Testis (tissue), 5 donors: ENCODE measurements at places on chromosomes 2 and 18.

DNA sequence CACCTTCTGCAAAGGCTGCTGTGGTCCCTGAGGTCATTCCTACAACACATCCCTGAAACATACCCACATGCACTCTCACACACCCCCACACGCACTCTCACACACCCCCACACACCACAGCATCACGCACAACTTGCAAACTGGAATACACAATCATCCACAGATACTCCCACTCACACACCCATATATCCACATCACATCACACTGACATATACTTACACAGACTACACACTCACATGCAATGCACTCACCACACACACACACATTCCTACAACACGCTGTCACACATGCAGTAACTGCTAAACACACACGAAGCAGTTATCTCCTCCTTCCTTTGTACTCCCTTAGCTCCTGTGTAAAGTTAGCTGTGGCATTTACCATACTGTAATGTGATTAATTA is 57.1 kb upstream of the PKDCC start:
- DNase-seq = no peak

DNA sequence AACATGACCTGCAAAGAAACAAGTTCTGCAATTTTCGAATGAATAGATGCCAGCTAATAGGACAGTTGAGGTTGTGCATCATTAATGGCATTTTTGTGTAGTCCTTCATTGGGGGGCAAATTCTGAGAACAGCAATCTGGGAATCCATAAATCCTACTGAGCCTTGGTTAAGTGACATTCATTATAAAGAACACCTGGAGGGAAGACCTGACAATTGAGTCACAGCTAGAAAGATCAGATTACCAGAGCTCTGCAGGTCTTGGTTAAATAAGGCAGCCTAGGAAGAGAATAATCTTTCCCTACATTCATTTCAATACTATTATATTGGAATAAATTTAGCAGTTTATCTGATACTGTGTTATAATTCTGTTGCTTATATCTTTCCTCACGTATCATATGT is 14.3 kb downstream of the KCNH7 start:
- no peak for DNase-seq

DNA sequence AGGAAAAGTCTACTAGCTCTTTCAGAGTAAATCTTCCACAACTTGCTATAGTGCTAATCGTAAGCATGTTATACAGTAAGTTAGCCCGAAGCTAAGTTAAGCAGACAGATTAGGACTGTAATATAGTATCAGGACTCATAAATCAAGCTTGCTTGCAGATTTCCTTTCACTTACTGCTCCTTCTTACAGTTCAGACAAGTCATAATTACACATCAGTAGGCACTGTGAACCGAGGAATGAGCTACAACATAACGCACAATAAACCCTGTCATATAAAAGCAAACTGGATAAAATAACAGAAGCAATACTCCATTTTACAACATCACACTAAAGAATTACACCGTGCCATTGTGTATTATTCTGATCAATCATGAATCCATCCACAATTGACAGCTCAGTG is 832.6 kb upstream of the ZEB2 start:
- no peak for DNase-seq

- no peak for DNase-seq
Observed at GRCh38 chr2:232562515-232563151, 12.1 kb downstream of the EIF4E2 start.

GRCh38 chr2:60992985-60993392 is 24.5 kb upstream of the PEX13 start:
- DNase-seq = no peak

DNA sequence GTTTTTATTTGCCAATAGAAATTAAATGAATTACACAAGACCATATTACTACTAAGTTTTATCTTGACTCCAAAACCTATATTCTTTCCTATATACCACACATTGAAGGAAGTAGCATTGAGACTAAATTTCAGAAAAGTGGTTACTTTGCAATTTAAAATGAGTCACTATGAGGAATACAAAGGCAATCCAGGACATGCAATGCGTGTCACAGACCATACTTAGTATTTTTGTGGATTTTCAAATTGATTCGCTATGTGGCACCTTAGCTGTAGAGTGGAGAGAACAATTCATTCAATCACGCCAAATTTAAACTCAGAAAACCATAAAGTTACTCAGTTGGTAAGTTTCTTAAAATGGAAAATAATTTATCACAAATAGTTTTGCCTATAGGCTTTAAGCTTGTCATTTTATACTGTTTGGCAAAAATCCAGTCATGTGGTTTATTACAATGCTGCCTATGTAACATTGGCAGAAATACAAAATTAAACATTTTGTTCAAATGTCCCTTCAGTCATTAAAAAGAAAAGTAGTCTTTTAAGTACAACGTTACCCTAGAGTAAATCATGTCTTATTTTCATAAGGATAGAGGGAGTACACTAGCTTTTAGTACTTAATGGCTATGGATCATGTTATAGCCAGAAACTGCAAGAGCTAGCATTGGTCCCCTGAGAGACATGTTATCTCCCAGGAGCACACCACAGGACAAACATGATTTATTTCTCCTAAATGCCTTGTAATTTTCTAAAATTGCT is 222.8 kb upstream of the CDH7 start:
- DNase-seq = no peak

GRCh38 chr18:10767658-10768057 is 241.8 kb downstream of the NAPG start:
- DNase-seq = no peak

- DNase-seq = no peak
Observed at GRCh38 chr2:200735061-200735460, 76.6 kb upstream of the BZW1 start.

DNA sequence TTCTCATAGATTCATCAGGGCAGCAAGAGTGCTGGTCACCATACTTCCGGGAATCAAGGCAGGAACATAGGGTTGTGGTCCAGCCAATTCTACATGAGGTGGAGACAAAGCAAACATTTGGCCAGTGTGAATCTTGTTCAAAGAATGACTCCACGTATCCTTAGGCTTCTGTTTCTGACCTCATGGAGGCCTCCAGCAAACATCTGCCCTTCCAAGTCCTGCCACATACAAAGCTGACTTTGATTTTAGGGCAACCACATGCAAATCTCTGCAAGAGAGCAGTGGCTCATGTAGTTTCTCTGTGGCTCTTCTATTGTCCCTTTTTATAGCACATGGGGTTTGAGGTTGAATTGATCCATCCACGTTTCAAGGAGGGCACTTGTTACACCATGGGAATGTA is 132.1 kb upstream of the MMADHC start:
- no peak for DNase-seq

GRCh38 chr2:211133766-211134165 is 577.4 kb downstream of the CPS1 start:
- no peak for DNase-seq

GRCh38 chr2:132651115-132652045 is 18.6 kb downstream of the LYPD1 start:
- DNase-seq = no peak

GRCh38 chr2:100782380-100782878 is 37.5 kb upstream of the NPAS2 start:
- DNase-seq = no peak

- no peak for DNase-seq
Observed at GRCh38 chr2:60534052-60534685, 19.3 kb downstream of the BCL11A start.

DNA sequence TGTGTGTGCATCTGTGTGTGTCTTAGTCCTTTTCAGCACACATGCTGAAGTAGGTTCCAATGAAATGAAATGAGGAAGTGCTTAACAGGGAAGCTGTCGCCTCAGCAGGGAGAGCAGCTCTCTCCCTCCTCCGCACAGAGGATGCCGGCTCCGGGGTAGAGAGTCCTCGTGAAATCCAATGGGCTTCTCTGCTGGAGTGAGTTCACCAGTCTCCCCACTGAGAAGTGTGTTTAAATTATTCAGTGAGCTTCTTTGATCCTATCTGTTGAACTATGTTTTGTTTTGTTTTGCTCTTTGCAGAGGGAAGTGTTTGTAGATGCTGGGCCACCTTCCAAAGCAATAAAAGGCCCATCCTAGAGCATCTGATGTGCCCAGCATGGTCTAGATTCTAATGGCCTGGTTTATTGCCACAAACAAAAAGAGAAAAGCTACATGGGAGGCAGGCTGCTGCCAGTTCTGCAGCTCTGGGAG is 6.7 kb downstream of the PPP1R7 start:
- no peak for DNase-seq

GRCh38 chr2:10243926-10244270 is 58.8 kb upstream of the HPCAL1 start:
- DNase-seq = no peak
